Mesothelial cell of epicardium (in vitro differentiated cells): ENCODE measurements at places on chromosomes 1 and 21.

DNA sequence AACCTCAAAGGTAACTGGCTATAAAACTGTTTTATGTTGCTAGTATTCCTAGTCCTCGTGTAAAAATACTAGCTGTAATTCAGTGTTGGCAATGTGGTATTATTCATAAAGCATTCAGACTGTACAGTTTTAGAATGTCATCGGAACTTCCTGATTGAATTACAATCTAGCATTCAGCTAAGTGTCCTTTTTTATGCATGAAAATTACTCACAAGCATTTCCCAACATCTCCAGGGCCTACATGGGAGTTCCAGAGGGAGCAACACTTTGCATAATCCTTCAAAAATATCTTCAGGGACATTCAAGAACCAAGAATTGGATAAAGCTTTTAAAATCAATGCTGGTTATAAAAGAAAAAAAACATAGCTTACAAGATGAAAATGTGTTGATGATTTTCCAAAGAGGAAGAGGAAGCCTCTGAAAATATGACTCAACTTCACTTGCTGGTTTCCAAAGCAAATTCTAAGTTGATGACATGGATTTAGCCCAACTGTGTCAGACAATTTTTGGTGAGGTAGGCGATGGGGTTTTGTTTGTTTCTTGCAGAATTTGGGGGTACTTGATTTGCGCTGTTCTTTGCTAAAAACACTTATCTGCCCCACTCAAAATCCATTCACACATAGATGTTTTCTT is 137.8 kb downstream of the SLC44A5 start:
- DNase-seq, result no peak

GRCh38 chr1:201418461-201418860 is 3.1 kb downstream of the TNNI1 start:
- no peak for DNase-seq

DNA sequence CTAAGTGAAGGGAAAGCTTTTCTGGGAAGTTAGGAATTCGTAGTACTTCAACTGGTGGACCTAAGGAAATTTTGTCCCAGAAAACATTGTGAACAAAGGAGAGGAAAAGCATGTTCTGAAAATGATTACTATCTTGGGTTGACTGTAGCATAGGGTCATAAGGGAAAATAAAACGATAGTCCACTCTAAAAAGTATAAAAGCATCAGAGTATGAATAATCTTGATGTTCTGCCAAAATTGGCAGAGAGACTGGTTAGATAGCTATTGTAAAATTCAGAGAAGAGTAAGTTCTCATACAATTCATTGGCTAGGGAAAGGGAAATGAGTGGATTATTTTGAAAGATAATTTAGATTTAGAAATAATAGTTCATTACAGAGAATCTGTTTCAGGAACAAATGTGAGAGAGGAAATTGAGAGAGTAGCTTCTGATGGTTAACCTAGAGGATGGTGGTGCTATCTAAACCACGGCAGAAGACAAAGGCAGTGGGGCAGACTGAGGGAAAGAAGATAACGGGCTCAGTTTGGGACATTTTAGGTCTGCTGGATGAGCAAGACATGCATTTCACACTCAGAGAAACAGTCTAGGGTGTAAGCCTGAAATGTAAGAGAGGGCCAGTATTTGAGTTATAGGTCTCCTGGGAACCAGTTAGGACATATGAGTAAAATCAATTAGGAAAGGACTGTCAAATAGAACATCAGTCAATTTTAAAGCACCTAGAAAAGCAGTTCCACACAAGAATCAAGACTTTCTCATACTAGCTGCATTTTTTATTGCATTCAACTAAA is 799.3 kb upstream of the CXADR start:
- no peak for DNase-seq

GRCh38 chr1:186175588-186175987 is 199.5 kb downstream of the TPR start:
- DNase-seq, result no peak

- DNase-seq, result no peak
These were observed 82.2 kb downstream of the NIBAN1 start for GRCh38 chr1:184892116-184892515.

DNA sequence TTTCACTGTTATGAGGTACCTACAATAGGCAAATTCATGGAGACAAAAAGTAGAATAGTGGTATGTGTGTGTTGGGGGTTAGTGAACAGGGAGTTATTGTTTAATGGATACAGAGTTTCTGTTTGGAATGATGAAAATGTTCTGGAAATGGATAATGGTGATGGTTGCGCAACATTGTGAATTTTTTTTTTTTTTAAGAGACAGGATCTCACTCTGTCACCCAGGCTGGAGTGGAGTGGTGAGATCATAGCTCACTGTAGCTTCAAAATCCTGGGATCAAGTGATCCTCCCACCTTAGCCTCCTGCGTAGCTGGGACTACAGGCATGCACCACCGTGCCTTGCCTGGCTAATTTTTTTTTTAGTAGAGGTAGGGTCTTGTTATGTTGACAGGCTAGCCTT is 34.5 kb upstream of the TRABD2B start:
- DNase-seq, result no peak

- DNase-seq, result no peak
These were observed 14.4 kb downstream of the IGFN1 start for GRCh38 chr1:201205036-201205435.

DNA sequence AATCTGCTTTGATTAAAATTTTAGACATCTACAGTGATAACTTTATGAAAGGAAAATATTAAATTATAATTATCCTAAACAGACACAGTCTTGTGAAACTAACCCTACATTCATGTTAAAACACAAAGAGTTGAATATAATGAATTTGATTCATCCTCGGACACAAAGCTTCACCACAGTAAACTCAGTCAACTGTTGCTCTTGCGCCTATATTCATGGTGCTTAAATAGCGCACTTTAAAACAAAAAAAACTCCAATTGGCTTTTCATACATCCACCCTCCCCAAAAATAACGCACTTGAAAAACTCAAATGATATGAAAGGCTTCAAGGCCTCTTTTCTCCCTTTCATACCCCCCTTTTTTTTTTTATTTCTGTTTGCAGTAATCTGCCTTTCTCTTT is 260.3 kb downstream of the FAF1 start:
- DNase-seq, result no peak

DNA sequence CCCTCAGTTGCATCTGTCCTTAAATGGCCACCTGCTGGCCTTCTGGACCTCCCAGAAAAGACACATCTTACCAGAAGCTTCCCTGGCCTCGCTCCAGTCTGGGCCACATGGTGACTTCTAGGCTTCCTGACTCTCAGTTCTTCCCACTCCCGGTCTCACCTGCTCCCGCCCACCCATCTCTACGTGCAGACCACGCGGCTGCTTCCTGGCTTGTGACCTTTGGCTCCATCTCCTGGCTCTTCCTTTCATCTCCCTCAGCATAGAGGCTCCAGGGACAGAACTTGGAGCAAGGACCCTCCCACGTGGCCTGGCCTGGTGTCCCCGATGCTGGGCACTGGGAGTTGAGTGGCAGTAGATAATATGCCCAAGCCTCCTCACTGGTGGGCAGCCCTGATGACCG is 124.9 kb upstream of the IRF2BP2 start:
- DNase-seq, result no peak

- no peak for DNase-seq
These were observed 68.6 kb upstream of the VAV3 start for GRCh38 chr1:108033550-108033951.
